ENCODE measurements at places on chromosomes 16 and 17. TPM values are rescaled to one million over a fixed set of nuclear protein-coding genes. Genes with fewer than 3 reads are reported as not detected.

The RNF112 gene
- total RNA-seq = not detected

The PAQR4 gene
- 41.0 TPM for total RNA-seq

The PIRT gene
- total RNA-seq = not detected

The CIAO2B gene
- 170 TPM for total RNA-seq

The CES4A gene
- total RNA-seq = 27.5 TPM

The HSPB9 gene
- not detected for total RNA-seq

The SCNN1G gene
- total RNA-seq = not detected

The HOXB6 gene
- total RNA-seq = 0.33 TPM

The GPRC5C gene
- total RNA-seq = 0.54 TPM

The HYDIN gene
- total RNA-seq = not detected

The ZG16 gene
- not detected for total RNA-seq

The ANKRD40CL gene
- not detected for total RNA-seq

The ST6GALNAC2 gene
- not detected for total RNA-seq

The TEKT5 gene
- not detected for total RNA-seq

The SGCA gene
- total RNA-seq = not detected

The CSF3 gene
- total RNA-seq = not detected

The CTRB2 gene
- total RNA-seq = not detected

The SLC5A2 gene
- total RNA-seq = not detected

The ZSCAN10 gene
- total RNA-seq = not detected

The ADGRG1 gene
- 4.8 TPM for total RNA-seq

The CAMKK1 gene
- 8.6 TPM for total RNA-seq

The CD300LD gene
- not detected for total RNA-seq

The PRSS22 gene
- not detected for total RNA-seq

The CACNA1H gene
- total RNA-seq = 0.05 TPM

The MPV17L gene
- total RNA-seq = 0.09 TPM

The AURKB gene
- total RNA-seq = 92.3 TPM
